ENCODE measurements at places on chromosomes 2 and 18. TPM values are rescaled to one million over a fixed set of nuclear protein-coding genes. Genes with fewer than 3 reads are reported as not detected.
A peak's percentile ranks its signal among the peaks of the same experiment; 100 is the strongest.

GRCh38 chr18:35455926-35456763 lies 41.6 kb downstream of the INO80C start:
- H3K4me1 ChIP-seq = peaks cover 18% of the 10 kb centered on the region
- no peak for DNase-seq
- H3K36me3 ChIP-seq = no peaks in the 10 kb centered on the region
- H3K27me3 ChIP-seq = no peaks in the 10 kb centered on the region
- no peak overlapping the region for H3K4me3 ChIP-seq

GRCh38 chr2:140472676-140473075 lies 1658.1 kb downstream of the LRP1B start:
- H3K4me1 ChIP-seq = no peaks in the 10 kb centered on the region
- H3K36me3 ChIP-seq = no peaks in the 10 kb centered on the region
- H3K4me3 ChIP-seq = no peak overlapping the region

DNA sequence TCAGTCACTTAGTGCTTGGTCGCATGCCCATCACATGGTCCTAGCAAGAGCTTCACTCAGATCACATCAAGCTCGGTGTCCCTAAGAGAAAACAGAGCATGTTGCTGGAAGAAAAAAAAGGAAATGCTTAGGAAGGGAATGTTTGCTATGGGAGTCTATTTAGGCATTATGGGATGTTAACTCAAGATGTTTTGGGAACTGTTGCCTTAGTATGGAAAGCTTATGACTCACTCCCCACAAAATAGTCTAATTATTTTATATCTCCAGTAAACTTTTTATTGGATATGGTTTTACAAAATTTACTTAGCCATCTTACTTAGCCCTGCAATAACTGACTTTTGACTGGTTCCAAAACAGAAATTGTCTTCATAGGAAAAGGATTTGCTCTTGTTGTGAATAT lies 439.5 kb upstream of the ZEB2 start:
- no peaks in the 10 kb centered on the region for H3K36me3 ChIP-seq
- no peak overlapping the region for H3K27ac ChIP-seq

- H3K27ac ChIP-seq = no peak overlapping the region
- DNase-seq = no peak
- H3K4me1 ChIP-seq = no peaks in the 10 kb centered on the region
- no peak overlapping the region for H3K4me3 ChIP-seq
- H3K36me3 ChIP-seq = no peaks in the 10 kb centered on the region
These were observed 403.9 kb upstream of the FANCL start for GRCh38 chr2:58645017-58645416.

GRCh38 chr2:174023591-174024523 lies 58.7 kb upstream of the SP3 start:
- peak; percentile 86 for DNase-seq
- peak overlapping the region; percentile 19 for H3K27ac ChIP-seq
- H3K36me3 ChIP-seq = no peaks in the 10 kb centered on the region
- no peaks in the 10 kb centered on the region for H3K27me3 ChIP-seq

Gene REG3G
- not detected for total RNA-seq

Gene FOXI3
- not detected for total RNA-seq

GRCh38 chr2:53217250-53217649 lies 550.4 kb upstream of the CHAC2 start:
- H3K27me3 ChIP-seq = no peaks in the 10 kb centered on the region
- H3K4me1 ChIP-seq = no peaks in the 10 kb centered on the region
- no peak overlapping the region for H3K4me3 ChIP-seq
- no peak overlapping the region for H3K27ac ChIP-seq
- no peaks in the 10 kb centered on the region for H3K36me3 ChIP-seq

DNA sequence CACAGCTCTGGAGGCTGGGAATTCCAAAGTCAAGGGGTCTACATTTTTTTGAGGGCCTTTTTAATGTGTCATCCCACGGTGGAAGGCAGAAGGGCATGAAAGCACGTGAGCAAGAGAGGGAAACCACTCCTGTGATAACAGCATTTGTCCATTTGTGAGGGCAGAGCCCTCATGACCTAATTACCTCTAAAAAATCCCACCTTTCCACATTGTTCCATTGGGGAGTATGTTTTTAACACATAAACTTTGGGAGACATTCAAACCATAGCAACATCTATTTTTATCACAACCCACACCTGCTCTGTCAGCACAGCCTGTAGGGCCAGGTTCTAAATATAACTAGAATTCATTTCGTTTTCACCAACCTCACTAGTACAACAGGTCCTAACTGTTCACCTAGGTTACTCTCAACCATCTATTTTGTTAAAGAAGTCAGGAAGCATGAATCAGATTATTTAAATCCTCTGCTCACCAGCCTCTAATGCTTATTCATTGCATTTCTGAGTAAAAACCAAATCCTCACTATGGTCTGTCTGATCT lies 92.2 kb upstream of the DPP10 start:
- no peaks in the 10 kb centered on the region for H3K36me3 ChIP-seq
- no peaks in the 10 kb centered on the region for H3K27me3 ChIP-seq
- H3K27ac ChIP-seq = no peak overlapping the region
- H3K4me3 ChIP-seq = no peak overlapping the region
- H3K4me1 ChIP-seq = no peaks in the 10 kb centered on the region

Gene ACTG2
- 0.72 TPM for total RNA-seq

DNA sequence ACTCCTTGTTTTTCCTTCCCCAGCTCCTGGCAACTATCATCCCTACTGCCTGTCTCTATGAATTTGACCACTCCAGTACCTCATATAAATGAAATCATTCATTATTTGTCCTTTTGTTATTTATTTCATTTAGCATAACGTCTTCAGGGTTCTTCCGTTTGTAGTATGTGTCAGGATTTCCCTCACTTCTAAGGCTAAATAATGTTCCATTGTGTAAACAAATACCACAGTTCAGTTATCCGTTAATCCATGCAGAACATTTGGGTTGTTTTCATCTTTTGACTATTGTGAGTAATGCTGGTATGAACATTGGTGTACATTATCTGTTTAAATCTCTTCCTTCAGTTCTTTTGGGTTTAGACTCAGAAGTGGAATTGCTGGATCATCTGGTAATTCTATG lies 18.8 kb downstream of the DYNC2LI1 start:
- H3K4me3 ChIP-seq = no peak overlapping the region
- peaks cover 4% of the 10 kb centered on the region for H3K4me1 ChIP-seq
- no peak overlapping the region for H3K27ac ChIP-seq
- DNase-seq = no peak

Gene GATA6
- total RNA-seq = 27.4 TPM

DNA sequence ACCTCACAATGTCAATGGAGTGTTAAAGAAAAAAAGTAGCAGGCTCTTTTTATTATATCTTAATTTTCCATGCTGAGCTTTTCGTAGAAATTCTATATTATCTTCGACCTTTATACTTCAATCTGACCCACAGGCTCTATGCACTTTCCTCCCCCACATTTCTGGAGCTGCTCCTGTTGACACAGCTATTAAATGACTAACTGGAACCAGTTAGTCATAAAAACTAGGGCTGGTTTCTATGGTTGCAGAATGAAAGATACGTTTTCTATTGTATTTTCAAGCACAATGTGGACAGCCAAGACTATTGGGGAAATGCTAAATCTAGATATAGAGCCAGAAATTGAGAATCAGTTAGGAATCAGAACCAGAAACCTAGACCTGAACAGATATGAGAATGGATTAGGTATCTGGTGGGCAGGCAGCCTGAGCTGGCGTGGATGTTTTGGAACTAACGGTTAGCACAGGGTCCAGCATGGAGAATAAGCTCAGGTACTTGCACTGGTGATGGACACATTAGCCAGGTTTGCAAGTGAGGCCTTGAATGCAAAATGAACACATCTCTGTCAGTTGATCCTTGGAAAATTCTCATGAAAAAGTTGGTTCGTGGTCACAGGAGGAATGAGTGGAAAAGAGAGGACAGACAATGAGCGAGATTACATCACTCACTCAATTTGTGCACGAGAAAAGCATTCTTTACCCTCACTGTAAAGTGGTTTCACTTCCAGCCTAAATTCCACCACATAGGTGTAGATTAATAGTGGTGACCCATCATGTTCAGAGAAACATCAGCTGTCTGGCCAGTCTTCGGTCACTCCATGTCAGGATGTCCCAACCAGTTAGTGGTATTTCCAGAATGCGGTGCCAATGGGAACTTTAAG lies 144.6 kb upstream of the EPHA4 start:
- H3K27me3 ChIP-seq = no peaks in the 10 kb centered on the region
- H3K27ac ChIP-seq = no peak overlapping the region
- DNase-seq = no peak
- H3K4me3 ChIP-seq = no peak overlapping the region

DNA sequence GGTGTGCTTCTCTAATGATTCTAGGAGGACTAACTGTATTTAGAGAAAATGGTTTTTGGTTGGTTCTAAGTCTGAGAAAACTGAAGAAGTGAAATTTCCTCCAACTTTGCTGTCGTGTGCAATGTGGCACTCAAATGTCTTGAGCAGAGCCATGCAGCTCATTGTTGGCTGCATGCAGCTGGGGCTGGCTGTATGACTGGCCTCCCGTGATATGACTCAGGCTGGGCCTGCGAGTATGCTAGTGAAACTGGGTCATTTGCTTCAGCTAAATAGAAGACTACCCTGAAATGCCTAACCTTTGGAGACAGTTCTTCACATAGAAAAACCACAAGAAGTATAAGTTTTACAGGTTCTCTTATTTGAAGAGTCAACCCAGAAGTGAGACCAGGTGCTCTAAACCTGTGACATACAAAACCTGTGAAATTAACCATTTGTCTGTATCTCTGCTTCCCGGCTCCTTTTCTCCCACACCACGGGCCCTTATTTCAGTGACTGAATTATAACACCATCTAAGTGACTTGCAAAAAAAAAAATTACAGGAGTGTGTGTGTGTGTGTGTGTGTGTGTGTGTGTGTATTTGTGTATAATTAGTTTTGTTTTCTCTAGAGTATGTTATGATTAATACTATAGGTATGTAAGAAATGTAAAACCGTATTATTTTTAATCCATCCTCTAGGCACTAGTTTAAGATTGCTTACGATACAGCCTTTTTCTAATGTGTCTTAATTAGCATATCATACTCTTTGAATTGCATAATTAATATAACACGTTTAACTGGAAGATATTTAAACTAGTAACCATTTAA lies 15.9 kb downstream of the POLI start:
- no peak overlapping the region for H3K4me3 ChIP-seq
- no peak for DNase-seq
- H3K4me1 ChIP-seq = no peaks in the 10 kb centered on the region
- H3K27ac ChIP-seq = no peak overlapping the region
- H3K27me3 ChIP-seq = no peaks in the 10 kb centered on the region
- H3K36me3 ChIP-seq = peaks cover 33% of the 10 kb centered on the region

DNA sequence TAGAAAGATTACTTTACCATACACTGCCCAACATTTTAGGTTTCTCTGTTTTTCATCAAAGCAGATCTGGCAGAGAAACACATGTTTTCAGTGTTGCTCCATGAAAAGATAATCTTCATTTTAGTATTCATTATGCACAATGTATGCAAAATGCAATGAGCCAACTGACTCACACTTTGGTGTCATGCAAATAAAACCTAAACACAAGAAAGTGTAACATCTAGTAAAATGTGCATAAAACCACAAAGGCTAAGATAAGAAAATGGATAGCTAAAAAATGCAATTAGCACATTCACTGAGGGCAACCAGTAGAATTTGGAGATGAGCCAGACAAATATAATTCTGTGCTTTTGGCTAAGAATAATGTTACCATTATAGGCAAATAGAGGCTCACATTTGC lies 203.5 kb upstream of the UBE2E3 start:
- no peak overlapping the region for H3K27ac ChIP-seq
- no peak for DNase-seq
- H3K36me3 ChIP-seq = no peaks in the 10 kb centered on the region
- H3K4me3 ChIP-seq = no peak overlapping the region
- no peaks in the 10 kb centered on the region for H3K27me3 ChIP-seq

Gene MARS2
- 10.6 TPM for total RNA-seq

Measured in spleen (tissue), 13 donors.